ENCODE measurements at places on chromosomes 3 and 15. TPM values are rescaled to one million over a fixed set of nuclear protein-coding genes. Genes with fewer than 3 reads are reported as not detected.

DNA sequence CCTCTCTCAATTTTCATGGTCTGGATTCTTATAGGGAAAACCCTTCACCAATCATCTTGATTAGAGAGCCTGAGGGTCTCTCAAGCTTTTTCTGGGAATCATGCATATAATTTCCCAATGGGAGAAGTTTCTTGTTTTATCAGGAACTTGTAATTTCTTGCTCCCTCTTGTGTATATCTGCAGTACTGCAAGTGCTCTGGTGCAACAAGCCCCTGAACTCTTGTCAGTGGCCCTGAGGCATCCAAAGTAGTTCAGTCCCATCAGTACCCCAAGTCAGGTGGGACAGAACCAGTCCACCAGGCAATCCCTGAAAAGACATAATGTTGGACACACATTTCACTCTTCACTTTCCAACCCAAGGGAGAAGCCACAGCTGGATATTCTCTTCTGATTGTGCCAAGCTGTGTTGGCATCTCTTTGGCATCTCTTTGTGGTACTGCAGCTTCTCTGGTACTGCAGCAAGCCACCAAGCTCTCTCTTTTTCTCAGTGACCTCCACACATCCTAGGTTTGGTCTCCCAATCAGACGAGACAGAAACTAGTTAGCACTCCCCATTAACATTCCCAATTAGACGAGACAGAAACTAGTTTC, 214.5 kb downstream of the ZIC4 start:
- H3K27ac ChIP-seq: no peak overlapping the region
- H3K4me3 ChIP-seq: no peak overlapping the region
- peak; percentile 46 for DNase-seq
- H3K4me1 ChIP-seq: no peaks in the 10 kb centered on the region
- H3K36me3 ChIP-seq: no peaks in the 10 kb centered on the region

Gene MYO1E
- 104 TPM for total RNA-seq

DNA sequence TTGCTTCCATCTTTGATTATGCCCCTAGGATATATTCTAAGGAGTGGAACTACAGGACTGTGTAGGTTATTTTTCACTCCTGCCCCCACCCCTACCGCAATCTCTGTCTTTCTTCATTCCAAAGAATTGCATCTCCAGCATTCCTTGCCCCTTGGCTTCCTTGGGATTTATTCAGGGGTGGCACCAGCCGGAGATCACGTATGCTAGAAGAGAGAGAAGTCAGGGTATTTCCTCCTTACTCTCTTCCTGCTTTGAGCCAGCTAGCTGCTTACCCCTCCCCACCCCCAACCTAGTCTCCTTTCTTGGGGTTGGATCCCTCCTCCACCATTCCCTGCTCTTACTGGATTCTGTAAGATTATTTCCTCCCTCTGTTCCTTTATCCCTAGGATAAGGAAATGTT, 35.0 kb upstream of the DENND4A start:
- H3K27me3 ChIP-seq: no peaks in the 10 kb centered on the region
- H3K4me3 ChIP-seq: no peak overlapping the region
- DNase-seq: no peak
- no peaks in the 10 kb centered on the region for H3K36me3 ChIP-seq
- peak overlapping the region; percentile 88 for H3K27ac ChIP-seq

- H3K27me3 ChIP-seq: no peaks in the 10 kb centered on the region
- H3K27ac ChIP-seq: no peak overlapping the region
- H3K36me3 ChIP-seq: no peaks in the 10 kb centered on the region
- H3K4me1 ChIP-seq: no peaks in the 10 kb centered on the region
- no peak overlapping the region for H3K4me3 ChIP-seq
- peak; percentile 48 for DNase-seq
Measured at GRCh38 chr3:21839592-21839991, 88.6 kb upstream of the ZNF385D start.

DNA sequence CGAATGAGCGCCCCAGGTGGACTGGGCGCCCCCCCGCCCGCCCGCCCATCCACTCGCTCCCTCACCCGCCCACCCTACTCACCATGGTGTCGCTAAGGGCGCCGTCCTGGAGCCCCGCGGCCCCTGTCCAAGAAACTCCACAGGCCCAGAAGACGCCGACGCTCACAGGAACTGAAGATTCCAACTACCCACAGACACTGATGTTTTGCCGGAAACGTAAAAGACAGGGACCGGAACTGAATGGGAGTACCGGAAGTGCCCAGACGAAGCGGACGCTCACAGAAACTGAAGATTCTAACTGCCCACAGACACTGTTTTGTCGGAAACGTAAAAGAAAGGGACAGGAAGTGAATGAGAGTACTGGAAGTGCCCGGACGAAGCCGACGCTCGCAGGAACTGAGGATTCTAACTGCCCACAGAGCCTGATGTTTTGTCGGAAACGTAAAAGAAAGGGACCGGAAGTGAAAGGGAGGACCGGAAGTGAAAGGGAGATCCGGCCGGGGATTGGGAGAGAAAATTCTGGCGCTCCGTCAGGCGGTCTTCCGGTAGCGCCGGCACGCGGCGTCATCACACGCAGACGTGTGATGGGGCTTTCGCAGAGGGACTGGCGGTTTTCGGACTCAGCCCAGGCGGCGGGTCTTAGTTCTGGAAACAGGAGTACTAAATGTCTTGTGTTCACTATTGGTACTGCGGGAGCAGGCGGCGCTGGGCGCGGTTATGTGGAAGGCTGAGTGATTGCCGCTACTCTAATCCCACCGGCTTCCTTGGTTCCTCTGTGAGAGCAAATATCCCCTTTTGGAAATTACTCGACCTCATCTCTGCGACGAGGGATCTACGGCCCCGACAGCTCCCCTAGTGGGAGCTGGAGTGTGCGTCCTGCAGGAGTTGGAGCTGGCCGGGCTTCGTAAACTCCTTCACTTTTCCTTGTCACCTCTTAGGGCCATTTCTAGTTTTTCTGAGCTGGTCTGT, at the start of gene ISY1:
Gene ISY1, minus strand, starts transcription at position 173 of the 969 bp plus-strand sequence. Its CDS starts 88 bp downstream, at position 85.
- H3K27me3 ChIP-seq: no peaks in the 10 kb centered on the region
- peak; percentile 86 for DNase-seq
- H3K27ac ChIP-seq: peak within 1 kb of the TSS; percentile 100
- H3K4me1 ChIP-seq: peaks cover 13% of the 10 kb centered on the region
- peaks cover 2% of the 10 kb centered on the region for H3K36me3 ChIP-seq
- peak within 1 kb of the TSS; percentile 98 for H3K4me3 ChIP-seq

DNA sequence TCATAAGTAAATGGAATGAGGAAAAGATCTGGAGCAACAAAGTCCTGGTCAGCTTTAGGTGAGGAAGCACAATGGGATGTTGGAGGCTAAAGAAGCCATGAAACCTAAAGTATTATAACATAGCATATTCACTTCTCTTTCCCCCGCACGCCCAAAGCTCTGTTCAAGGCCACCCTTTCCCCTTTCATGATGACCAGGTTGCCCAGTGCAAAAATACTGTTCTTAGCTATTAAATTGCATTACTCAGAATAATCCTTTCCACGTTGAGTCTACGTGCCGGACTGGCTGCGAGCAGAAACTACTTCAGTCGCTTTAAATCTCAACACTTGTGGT, 589 bp upstream of the MAPKBP1 start:
- H3K27me3 ChIP-seq: no peaks in the 10 kb centered on the region
- H3K27ac ChIP-seq: peak overlapping the region; percentile 100
- H3K36me3 ChIP-seq: no peaks in the 10 kb centered on the region
- DNase-seq: no peak

Gene LRRK1
- 6.3 TPM for total RNA-seq

- peaks cover 20% of the 10 kb centered on the region for H3K4me1 ChIP-seq
- peaks cover 16% of the 10 kb centered on the region for H3K27me3 ChIP-seq
- H3K27ac ChIP-seq: no peak overlapping the region
- peaks cover 11% of the 10 kb centered on the region for H3K36me3 ChIP-seq
Measured at GRCh38 chr3:193911784-193912340, 224.1 kb upstream of the HES1 start.

Gene SLC51B
- total RNA-seq: not detected

GRCh38 chr15:74184582-74185091, 11.1 kb downstream of the ISLR start:
- H3K36me3 ChIP-seq: peaks cover 8% of the 10 kb centered on the region
- no peak for DNase-seq
- H3K4me3 ChIP-seq: no peak overlapping the region
- H3K4me1 ChIP-seq: no peaks in the 10 kb centered on the region

Gene TMEM40
- not detected for total RNA-seq

All from WTC11 (cell line).